ENCODE measurements at places on chromosomes 6 and 20.

DNA sequence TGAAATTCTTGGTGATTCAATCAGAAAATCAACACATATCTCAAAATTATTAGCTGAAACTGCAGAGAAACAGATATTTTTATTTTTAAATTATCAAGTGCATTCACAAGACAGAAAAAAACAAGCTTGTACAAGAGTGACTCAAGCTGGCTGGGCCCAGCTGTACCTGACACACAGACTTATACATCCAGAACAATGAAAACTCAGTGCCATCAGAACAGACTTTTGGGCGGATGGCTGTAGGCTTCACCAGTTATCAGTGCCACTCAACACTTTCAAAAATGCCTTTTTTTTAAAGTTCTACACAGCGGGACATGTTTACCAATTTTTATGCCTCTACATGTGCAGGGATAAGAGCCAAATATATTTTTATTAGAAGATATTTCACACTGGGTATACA, 102.8 kb downstream of the MYB start:
- no peak for DNase-seq

- DNase-seq: no peak
These were observed 17.2 kb upstream of the NOX3 start for GRCh38 chr6:155472886-155473285.

GRCh38 chr20:38094373-38094891, 60.9 kb downstream of the RPRD1B start:
- peak; percentile 35 for DNase-seq

DNA sequence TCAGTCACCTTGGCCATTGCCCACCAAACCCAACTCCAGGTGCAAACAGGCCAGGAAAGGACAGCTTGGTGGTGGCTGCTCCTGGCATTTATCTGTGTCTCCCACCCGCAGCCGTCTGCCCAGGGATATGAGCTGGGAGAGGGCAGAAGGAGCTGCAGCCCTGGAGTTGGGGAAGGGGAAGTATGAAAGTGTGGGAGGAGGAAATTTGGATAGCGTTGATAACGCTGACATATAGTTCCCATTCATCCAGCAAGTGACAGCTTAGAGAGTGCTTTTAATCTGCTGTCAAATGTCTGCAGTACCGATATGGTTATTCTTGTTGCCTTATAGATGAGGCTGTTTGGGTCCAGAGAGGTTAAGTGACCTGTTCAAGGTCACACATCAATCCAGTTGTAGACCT, 741 bp downstream of the KCNK16 start:
- no peak for DNase-seq

- no peak for DNase-seq
These were observed 44.4 kb downstream of the MAP3K4 start for GRCh38 chr6:161035981-161036263.

DNA sequence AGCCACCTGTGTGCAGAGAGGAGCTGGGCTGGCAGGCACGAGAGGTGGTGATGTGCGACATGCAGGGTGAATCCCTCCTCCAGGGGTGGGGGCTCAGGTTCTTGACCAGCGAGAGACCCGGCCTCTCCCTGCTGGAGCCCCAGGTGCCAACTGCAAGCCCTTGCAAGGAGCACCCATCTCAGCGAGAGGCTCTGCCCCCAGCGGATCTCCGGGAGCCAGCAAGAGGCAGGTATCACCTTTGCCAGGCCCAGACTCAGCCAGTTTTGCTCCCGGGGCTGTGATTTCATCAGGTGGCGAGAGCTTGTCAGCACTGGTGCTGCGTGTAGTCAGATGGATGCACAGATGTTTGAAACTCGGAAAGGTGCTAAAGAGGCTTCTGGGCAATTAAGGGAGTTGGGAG, 87.7 kb downstream of the TFAP2C start:
- DNase-seq: no peak
